ENCODE measurements at places on chromosomes 1 and 21.

GRCh38 chr1:9901148-9902059, 8.7 kb downstream of the CTNNBIP1 start:
- DNase-seq = no peak

GRCh38 chr1:240732390-240732789, 120.4 kb upstream of the GREM2 start:
- no peak for DNase-seq

DNA sequence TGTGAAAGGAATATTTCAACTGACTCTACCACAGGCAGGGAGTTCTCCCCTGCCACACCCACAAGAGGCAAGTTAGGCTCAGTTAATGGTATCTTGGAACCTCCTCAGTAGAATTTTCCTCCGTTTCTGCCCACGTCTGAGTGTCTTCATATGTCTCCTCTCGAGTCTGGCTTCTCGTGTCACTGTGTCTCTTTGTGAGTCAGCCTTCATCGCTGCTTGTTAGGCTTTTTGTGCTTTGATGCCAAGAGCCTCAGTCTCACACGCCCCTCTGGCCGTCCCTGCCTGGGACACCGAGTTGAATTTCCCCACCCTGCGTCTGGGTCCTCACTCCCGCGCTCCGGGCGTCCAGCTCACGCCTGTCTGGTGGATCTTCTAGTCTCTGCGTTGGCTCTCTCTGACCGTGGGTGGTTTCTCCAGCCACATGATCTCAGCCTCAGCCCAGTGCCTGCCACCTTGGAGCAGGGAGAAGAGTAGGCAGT, 125.7 kb upstream of the GADD45A start:
- DNase-seq = no peak

DNA sequence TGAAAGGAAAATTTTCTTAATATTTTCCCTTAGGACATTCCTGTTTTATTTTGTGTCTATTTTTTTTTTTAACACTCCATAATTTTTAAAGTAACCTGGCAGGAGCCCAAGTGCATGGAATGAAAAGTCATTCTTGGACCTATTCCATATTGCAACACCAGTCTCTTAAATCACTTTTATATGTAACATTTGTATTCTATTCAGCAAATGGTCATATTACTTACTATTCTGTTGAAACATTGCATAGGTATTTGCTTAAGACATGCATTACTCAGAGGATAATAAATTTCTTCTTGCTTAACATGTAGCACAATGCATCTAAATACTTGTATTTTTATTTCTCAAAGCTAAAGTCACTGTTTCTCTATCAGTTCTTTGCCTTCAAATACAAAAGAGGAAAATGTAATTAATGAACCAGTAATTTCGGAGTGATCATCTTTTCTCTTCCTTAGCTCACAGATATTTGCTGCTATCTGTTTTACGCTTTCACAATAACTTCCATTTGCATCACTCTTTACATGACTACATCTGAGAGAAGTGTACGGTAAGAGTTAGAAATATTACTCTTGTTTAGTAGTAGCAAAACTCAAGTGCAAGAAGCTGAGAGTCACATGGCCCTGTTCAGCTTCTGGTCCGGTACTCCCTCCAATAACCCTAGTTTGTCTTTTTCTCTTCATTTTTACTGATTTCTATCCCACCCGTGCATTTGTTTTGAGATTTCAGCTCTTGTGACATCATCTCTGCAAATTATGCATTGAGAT, 394.8 kb downstream of the USP25 start:
- no peak for DNase-seq

- no peak for DNase-seq
Observed at GRCh38 chr1:98373056-98373455, 288.5 kb upstream of the SNX7 start.

DNA sequence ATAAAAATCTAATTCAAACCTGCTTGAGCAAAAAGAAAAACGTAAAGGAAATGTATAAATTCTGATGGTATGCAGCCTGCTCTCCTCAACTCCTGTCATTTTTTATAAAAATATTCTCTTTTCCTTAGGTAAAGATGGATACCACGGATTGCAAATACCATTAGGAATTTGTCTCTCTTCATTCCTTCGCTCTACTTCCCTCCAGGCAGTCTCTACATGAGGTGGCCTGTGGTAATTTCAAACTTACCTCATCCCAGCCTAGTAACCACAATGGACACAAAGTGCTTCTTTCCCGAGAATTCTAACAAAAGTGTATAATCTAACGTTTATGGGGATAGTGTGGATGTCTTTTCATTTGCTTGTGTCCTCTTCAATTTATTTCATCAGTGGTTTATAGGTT, 239.5 kb upstream of the LRRC7 start:
- DNase-seq = no peak

DNA sequence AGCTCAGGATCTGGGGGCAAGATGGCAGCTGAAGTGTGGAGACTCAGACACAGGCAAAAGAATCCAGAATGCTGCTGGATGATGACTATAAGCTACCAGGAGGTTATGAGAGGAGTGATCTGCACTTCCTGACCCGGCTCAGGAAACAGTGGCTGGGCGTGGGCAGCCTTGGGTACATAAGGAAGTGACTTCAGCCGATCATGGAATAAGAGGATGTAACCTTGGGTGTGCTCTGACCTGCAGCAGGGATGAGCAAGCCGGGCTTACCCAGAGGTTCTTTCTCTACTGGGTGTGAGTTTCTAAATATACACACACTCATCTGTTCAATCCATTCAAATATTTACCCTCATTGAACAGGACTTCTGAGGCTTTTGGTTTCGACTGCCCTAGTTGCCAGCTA, 62.7 kb downstream of the CD34 start:
- no peak for DNase-seq

- no peak for DNase-seq
Observed at GRCh38 chr1:89672489-89673183, 39.7 kb downstream of the LRRC8C start.

- no peak for DNase-seq
Observed at GRCh38 chr1:154219541-154219940, 1.2 kb upstream of the UBAP2L start.

DNA sequence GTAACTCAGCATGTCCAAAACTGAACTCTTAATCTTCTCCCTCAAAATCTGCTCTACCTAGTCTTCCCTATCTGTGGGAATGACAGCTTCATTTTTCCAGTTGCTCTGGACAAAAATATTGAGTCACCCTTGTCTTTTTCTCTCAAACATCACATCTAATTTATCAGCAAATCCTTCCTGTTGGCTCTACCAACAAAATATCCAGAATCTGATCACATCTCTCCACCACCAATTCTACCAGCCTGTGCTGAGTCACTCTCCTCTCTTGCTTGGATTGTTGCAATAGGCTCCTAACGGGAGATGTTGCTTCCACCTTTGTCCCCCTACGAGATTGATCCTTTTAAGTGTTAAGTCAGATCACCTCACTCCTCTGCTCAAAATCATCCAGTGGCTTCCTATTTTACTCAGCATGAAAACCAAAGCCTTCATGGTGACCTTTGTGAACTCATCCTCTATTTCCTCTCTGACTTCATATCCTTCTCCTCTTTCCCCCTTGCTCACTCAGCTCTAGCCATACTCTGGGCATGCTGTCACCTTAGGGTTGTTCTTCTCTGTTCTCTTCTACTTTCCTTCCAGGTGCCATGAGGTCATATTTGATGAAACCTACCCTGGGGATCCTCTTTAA, 21.5 kb upstream of the SMYD2 start:
- DNase-seq = no peak

- DNase-seq = peak; percentile 54
Observed at GRCh38 chr1:110210604-110211495, 736 bp downstream of the KCNC4 start.

- DNase-seq = no peak
Observed at GRCh38 chr1:175466556-175466955, 274.0 kb upstream of the KIAA0040 start.

- DNase-seq = no peak
Observed at GRCh38 chr21:45877821-45878469, 103.6 kb upstream of the COL6A1 start.

GRCh38 chr1:206979379-206980043, 9.3 kb upstream of the FCAMR start:
- no peak for DNase-seq

GRCh38 chr1:205301205-205301821, 20.2 kb downstream of the NUAK2 start:
- no peak for DNase-seq

GRCh38 chr1:180515364-180515763, 13.0 kb upstream of the ACBD6 start:
- DNase-seq = no peak

DNA sequence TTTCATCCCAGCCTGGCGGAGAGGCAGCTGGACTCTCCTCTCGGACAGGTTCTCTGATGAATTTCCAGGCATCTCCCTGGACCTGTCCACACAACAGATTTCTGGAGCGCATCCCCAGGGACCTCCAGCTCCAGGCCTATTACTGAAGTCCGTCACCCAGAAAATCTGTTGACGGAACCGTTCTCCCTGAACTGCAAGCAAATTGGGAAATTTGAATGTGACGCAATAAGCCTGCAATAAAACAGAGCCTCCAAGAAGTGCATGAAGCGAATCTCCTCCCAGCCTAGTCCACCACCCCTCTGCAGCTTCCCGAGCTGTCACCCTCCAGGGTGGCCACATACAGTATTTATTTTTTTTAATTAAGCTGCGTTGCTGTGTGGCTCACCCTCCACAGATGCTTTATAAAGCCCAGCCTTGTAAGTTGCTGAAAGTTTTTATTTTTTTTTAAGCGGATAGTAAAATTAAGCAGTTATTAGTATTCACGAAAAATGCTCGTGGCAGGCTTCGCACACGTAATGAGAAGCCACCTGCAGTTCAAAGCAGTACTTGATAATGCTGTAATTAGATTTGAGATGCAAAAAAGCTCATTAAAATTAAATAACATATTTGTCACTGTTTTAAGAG, 173.3 kb downstream of the CAMTA1 start:
- DNase-seq = no peak

GRCh38 chr1:211830055-211830327, 572 bp downstream of the LPGAT1 start:
- DNase-seq = peak; percentile 8

- DNase-seq = no peak
Observed at GRCh38 chr1:77888081-77888780, at the start of gene NEXN. TSS of gene NEXN (plus strand) at chr1:77888624. CDS start at chr1:77916107, 27,483 bp downstream.

DNA sequence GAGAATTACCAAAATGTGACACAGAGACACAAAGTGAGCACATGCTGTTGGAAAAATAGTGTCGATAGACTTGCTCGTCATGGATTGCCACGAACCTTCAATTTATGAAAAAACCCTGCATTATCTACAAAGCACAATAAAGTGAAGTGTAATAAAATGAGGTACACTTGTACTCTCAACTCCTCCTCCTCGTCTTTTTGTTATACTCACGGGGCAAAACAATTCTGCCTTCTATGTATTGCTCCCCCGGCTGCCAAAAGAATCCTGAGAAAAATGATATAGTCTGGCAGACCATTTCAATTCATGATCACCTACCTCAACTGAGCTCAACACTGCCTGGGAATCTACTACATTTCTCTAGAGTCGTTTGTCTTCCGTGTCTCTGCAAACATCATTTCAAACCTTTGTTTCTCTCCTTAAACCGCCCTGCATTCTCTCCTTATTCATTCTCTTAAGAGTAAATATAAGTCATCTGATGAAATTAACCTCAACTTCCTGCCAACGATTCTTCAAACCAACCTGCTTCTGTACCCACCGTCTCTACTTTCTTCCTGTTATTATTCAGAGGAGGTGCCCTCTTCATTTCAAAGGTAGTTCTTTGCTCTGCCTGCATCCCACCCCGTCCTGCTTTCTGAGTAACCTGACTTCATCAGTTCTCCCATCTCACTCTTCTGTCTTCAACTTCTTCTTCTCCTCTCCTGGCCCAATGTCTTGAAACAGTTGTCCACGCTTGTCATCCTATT, 12.9 kb upstream of the IL19 start:
- DNase-seq = no peak

- peak; percentile 17 for DNase-seq
Observed at GRCh38 chr1:149962039-149962647, 25.5 kb upstream of the MTMR11 start.

DNA sequence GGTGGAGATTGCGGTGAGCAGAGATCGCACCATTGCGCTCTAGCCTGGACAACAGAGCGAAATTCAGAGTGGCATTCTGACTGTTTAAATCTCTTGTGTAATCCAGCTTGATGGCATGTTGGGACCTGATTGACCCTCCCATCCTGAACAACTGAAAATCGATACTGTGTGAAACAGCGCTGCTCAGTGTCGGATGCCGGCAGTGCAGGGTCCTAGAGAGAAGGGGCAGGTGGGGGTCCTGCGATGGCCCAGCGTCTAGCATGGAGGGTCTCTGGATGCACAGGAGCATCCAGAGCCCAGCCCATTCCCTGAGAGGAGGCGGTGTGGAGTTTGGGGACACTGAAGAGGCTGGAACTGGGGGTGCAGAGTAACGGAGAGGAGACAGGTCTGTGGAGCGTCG, 15.8 kb downstream of the AGT start:
- DNase-seq = no peak

DNA sequence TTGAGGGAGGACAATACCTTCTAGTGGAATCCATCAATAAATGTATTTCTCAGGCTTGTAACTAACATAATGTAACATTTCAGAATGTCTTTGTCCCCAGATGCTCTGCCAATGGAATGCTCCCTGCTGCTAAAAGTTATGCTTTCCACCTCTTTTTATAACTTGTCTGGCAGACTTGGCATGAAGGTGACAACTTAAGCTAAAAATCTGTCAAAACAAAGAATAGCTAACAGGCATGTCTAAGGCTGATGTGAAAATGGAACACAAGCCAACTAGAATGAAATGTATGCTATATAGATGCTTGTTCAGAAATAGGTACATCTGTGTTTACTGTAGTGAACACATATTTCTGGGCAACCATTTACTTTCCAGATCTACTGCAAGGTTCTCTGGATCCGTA, 467.9 kb downstream of the MRPL39 start:
- DNase-seq = no peak

DNA sequence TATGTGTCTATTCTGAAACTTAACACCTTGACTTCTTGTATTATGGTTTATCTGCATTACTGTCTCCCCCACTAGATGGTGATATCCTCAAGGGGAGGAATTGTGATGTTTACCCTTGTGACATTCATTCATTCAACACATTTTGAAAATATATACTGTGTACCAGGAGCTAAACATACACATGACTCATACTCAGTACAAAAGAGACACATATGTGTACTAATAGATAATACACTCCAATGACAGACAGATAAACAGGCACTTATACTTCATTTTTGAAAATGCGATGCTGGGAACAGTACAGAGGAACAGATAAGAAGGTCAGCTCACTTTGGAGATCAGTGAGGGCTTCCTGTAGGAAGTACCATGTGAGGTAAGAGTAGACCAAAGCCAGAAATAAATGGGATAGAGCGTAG, 8.9 kb upstream of the RAB3GAP2 start:
- no peak for DNase-seq

GRCh38 chr1:201192261-201192788, 1.7 kb downstream of the IGFN1 start:
- DNase-seq = no peak

DNA sequence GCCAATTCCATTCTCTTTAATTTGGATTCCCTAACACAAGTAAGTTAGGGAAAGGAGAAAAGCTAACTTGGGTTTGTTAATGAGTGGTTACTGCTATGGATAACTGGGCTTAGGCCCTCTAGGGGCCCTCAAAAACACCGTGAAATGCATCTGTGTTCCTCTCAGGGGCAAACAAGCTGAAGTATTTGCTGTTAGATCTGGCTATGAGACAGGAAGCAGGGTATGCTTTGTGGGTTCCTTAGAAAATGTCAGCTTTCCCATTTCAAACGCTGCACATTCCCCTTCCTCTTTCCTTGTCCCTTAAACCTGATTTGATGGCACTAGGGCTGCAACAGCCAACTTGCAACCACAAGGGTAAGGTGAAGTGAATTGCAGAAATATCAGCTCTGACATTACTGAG, 5.7 kb upstream of the CAP1 start:
- no peak for DNase-seq

- no peak for DNase-seq
Observed at GRCh38 chr1:230288641-230289349, 137.3 kb downstream of the PGBD5 start.

GRCh38 chr21:36446301-36446700, 33.6 kb downstream of the CLDN14 start:
- no peak for DNase-seq
